ENCODE measurements at places on chromosomes 6 and 20.

DNA sequence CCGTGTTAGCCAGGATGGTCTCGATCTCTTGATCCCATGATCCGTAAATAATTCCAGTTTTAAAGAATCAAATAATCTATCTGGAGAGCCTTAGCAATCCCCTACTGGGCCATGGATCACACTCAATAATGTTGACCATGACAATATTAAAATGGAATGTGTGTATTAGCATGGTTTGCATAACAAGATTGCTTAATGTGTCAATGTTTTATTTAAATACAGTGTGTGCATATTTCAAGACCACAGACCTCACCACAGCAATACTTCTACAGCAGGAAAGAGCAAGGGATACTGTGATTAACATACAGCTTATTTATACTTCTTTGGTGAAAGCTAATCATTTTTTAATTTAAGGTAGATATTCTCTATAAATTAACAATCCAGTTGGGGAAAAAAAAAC is 470.4 kb downstream of the TFAP2B start:
- peak; percentile 5 for DNase-seq

- DNase-seq: peak; percentile 10
Measured at GRCh38 chr6:113526553-113526952, 330.6 kb upstream of the MARCKS start.

DNA sequence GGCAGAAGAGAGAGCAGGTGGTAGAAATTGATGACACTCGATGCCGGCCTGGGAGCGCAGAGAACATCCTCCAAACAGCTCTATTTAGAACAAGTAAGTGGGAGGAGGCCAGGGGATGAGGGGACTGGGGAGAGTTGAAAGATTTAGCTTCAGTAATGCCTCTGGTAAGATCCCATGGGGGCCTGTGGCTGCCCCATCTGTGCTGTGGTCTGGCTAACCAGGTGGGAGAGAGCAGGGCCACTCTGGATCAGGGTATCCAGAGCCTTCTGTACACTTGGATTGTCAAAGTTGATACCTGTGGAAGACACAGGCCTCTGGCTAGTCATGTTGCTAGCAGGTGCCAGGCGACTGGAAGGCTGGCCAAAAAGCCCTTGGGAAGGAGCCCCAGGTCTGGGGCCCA is 27.6 kb downstream of the NCOA5 start:
- DNase-seq: no peak

DNA sequence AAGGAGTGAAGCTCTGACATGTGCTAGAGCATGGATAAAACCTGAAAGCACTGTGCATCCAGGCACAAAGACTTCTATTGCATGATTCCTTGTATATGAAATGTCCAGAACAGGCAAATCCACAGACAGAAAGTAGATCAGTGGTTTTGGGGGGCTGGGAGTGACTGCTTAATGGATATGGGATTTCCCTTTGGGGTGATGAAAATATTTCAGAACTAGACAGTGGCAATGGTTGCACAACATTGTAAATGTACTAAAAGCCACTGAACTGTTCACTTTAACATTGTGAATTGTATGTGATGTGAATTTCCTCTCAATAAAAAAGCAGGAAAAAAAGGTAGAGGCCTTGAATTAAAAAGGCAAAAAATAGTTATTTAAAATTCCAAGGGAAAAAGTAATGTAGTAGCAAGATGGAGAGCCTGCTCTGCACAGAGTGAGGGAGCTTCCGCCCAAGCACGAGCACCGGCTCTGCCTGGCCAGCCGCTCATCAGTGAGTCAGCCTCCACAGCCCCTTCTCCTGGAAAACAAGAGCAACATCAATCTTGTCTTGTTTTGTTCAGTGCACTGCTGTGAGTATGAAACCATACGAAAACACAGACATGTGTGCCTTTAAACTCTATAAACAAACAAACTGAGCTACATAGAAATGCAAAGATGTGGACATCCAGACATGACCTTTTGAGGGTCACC is 74.6 kb upstream of the THBS2 start:
- DNase-seq: peak; percentile 87

DNA sequence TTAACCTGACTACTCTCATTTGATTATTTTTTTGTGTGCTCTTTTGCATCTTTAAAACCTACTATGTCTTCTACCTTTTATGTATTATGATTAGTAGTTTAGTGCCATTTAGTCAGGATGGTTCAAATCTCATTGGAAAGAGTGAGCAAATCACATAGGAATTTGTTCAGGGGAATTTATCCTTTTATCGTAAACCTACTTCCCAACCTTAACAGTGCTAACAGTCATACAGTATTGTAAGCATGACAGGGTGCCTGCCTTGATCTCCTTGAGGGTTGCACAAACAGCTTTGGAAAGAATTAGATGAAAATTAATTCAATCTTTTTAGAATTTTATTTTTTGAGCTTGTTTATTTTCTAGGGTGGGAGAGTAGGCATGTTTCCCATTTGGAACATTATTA is 18.3 kb downstream of the RNF8 start:
- no peak for DNase-seq

All from fibroblast of mammary gland (primary cell).